ENCODE measurements at places on chromosomes 4 and X.

DNA sequence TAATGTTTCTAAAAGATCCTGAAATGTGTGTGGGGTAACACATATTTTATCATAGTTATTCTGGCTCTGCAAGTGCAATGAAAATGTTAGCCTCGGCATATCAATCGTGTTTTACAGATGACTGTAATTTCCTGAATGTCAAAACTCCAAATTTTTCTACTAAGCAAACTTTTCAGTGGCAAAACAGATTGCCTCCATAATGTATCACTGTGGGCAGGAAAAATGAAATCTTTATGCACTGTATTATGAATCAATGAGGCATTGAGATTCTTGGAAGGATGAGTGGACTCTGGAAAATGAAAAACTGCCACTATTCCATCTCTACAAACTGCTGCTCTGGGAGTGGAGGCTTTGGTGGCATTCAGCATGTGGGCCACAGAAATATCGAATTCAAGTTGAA lies 160.1 kb upstream of the MBNL3 start:
- DNase-seq, result no peak

DNA sequence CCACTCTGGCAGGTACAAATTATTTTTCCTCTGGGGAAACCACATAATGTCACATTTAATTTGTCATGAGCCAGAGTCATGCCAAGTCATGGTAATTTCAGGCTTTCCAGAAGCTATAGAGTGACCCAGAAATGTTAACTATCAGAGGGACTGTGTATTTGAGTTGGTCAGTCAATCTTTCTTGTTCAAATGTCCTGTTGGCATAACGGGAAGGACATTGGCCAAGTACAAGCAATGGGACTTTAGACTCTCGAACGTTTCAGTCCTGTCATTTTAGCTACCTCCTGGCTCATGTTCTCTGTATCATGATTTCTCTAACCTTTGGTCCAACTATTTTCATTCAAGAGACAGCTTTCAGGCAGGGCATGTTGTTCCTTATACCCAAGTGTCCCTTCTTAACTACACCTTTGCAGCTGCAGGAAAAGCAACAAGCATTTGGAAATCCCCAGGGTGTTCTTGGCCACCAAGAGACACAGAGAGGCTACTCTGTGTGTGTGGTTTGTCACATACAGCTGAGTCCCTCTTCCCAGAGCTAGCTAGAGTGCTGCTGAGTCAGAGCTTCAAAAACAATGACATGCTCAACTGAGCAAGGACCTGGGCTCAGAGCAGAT lies 142.6 kb downstream of the EGF start:
- DNase-seq, result no peak

- no peak for DNase-seq
Measured at GRCh38 chrX:13254870-13255269, 65.0 kb downstream of the ATXN3L start.

DNA sequence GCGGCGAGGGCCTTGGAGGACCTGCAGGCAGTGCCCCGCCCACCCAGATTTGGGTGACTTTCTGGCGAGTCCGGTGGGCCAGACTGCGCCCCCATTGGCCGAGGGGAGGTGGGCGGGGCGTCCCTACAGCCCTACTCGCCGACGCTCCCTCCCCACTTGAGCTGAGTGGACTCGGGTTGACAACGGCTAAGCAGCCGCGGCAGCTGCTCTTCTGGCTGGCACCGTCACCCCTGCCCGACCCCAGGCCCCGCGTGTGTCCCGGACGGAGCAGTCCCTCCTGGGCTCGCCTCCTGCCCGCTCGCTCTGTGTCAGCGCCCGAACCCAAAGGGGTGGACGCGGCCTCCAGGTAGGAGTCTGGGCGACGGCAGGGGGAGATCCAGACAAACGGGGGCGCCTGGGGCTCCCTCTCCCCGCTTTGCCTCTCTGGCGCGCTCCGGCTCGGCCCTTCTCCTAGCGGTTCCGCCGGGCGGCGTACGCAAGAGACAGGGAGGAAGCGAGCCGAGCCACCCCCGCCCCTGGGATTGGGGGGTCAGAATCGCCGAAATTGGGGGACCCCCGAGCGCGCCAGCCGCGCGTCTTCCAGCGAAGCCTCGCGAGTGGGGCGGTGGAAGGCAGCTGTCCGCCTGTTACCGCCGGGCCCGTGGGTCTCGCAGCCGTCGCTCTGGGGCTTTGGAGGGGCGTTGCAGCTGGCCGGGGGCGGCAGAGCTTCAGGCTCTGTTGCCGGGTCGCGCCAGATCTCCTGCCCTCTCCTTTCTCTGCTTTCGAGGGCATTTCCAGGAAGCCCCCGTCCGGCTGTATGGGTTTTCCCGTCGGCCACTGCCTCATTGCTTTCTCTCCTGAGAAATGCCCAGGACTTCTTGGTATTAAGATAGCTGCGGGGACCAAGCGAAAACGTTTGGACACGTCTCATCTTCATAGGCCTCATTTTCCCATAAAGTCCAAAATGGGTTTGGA lies 46.3 kb downstream of the STARD8 start:
- no peak for DNase-seq
